A549 treated with GW870086 at 1 μM for 4 hours (cell line): ENCODE measurements at places on chromosomes 1 and 21. TPM values are rescaled to one million over a fixed set of nuclear protein-coding genes. Genes with fewer than 3 reads are reported as not detected.

Gene LINGO4
- not detected in 5 replicates for total RNA-seq

Gene S100A5
- total RNA-seq: 0.87 to 1.4 TPM (median 1.1 TPM) in 5 replicates

Gene SGIP1
- not detected in 5 replicates for total RNA-seq

Gene C1orf226
- total RNA-seq: 0.48 to 1.3 TPM (median 0.77 TPM) in 5 replicates

Gene CHI3L2
- total RNA-seq: 0.42 to 0.79 TPM (median 0.54 TPM) in 4 of 5 replicates, not detected in the other

Gene CFHR1
- 0.19 to 0.23 TPM in 2 of 5 replicates, not detected in the others for total RNA-seq

Gene DYRK1A
- 10.0 to 14.8 TPM (median 13.0 TPM) in 5 replicates for total RNA-seq

Gene AMY1B
- not detected in 5 replicates for total RNA-seq

Gene HUNK
- total RNA-seq: 1.2 to 1.9 TPM (median 1.6 TPM) in 5 replicates

Gene CFHR2
- total RNA-seq: not detected in 5 replicates

Gene EXTL1
- 0.08 TPM in 1 of 5 replicates, not detected in the others for total RNA-seq

Gene TTC24
- total RNA-seq: not detected in 5 replicates

Gene KDF1
- total RNA-seq: 0.08 to 0.40 TPM (median 0.09 TPM) in 5 replicates

Gene FOXD3
- 0.34 to 0.96 TPM (median 0.72 TPM) in 5 replicates for total RNA-seq

Gene S100A2
- 18.8 to 40.7 TPM (median 32.4 TPM) in 5 replicates for total RNA-seq

Gene GSTM3
- total RNA-seq: 21.5 to 28.1 TPM (median 24.6 TPM) in 5 replicates

Gene CLDN19
- total RNA-seq: not detected in 5 replicates

Gene FMO2
- not detected in 5 replicates for total RNA-seq

Gene IL10RB
- total RNA-seq: 17.3 to 20.2 TPM (median 18.5 TPM) in 5 replicates

Gene TMEM81
- 2.0 to 2.6 TPM (median 2.3 TPM) in 5 replicates for total RNA-seq

Gene CD34
- total RNA-seq: not detected in 5 replicates

Gene GPR137B
- total RNA-seq: 14.5 to 19.3 TPM (median 17.6 TPM) in 5 replicates

Gene OR13G1
- total RNA-seq: not detected in 5 replicates

Gene LCE6A
- total RNA-seq: not detected in 5 replicates

Gene MX2
- 0.15 TPM in 1 of 5 replicates, not detected in the others for total RNA-seq

Gene RAD54L
- total RNA-seq: 9.5 to 12.4 TPM (median 10.4 TPM) in 5 replicates

Gene ENTREP3
- 26.5 to 34.2 TPM (median 33.7 TPM) in 5 replicates for total RNA-seq

Gene OR2T29
- not detected in 5 replicates for total RNA-seq

Gene FBXO44
- 12.8 to 16.8 TPM (median 15.9 TPM) in 5 replicates for total RNA-seq

Gene SPRR1B
- not detected in 5 replicates for total RNA-seq

Gene MPL
- total RNA-seq: 0.07 to 0.30 TPM in 2 of 5 replicates, not detected in the others

Gene RORC
- total RNA-seq: 0.03 to 0.08 TPM (median 0.06 TPM) in 3 of 5 replicates, not detected in the others

Gene C1orf167
- total RNA-seq: not detected in 5 replicates

Gene PGLYRP4
- not detected in 5 replicates for total RNA-seq

Gene NFASC
- 0.89 to 1.5 TPM (median 1.1 TPM) in 5 replicates for total RNA-seq

Gene CLCA4
- total RNA-seq: not detected in 5 replicates

Gene RNU1-1
- 36.3 TPM in 1 of 5 replicates, not detected in the others for total RNA-seq

Gene KCNA2
- total RNA-seq: 0.01 to 0.07 TPM in 2 of 5 replicates, not detected in the others

Gene RGS16
- 0.23 to 0.30 TPM (median 0.29 TPM) in 5 replicates for total RNA-seq

Gene CLCA2
- not detected in 5 replicates for total RNA-seq

Gene SLC1A7
- total RNA-seq: 0.05 TPM in 1 of 5 replicates, not detected in the others

Gene GPR89A
- total RNA-seq: 14.2 to 19.3 TPM (median 16.2 TPM) in 5 replicates

Gene ZNF683
- total RNA-seq: not detected in 5 replicates

Gene FAM78B
- 0.21 to 0.52 TPM (median 0.35 TPM) in 5 replicates for total RNA-seq

Gene NT5C1A
- total RNA-seq: not detected in 5 replicates

Gene PLA2G2F
- not detected in 5 replicates for total RNA-seq
